ENCODE measurements at places on chromosomes 1 and 21.
A peak's percentile ranks its signal among the peaks of the same experiment; 100 is the strongest.

DNA sequence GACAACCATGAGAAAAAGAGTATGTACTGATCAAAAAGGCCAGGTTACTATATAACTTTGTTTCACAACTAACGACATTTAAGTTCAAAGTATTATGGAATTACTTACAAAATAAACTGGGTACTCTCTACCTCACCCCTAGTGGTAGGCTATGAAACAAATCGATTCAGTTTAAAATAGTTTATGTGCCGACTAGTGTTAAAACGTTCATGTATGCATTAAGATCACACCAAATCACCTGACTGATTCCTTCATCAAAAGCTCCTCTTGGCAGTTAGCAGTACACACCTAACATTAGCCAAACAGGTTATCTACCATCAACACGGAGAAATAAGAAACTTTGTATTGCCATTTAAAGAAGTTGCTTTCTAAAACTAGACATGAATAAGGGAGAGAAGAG lies 137.1 kb downstream of the AKT3 start:
- no peak for DNase-seq

- no peak for DNase-seq
These were observed 470.2 kb downstream of the CAMTA1 start for GRCh38 chr1:7255303-7256058.

DNA sequence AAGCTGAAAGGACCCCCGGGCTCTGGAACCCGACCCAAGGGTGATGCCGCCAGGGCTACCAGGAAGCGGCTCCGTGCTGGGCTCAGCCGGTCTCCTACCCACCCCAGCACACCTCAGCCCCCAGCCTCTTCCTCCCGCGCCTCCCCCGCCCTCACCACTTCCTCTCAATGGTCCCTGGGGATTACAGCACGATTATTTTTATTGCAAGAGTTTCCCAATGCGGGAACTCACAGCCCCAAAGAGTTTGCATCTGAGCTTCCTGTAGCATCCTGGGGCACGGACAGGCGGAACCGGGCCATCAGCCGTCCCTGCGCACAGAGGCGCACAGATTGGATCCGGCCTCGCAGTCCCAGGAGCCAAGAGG lies 8.7 kb upstream of the SLX9 start:
- DNase-seq, result no peak

GRCh38 chr1:169146576-169147214 lies 40.2 kb downstream of the ATP1B1 start:
- DNase-seq, result peak; percentile 35

- DNase-seq, result no peak
These were observed 714 bp upstream of the AKIRIN1 start for GRCh38 chr1:38990386-38990737.

- DNase-seq, result no peak
These were observed at the start of gene CHIA for GRCh38 chr1:111290630-111291029. TSS of gene CHIA (plus strand) at chr1:111290851. CDS start at chr1:111310468, 19,617 bp downstream.

- no peak for DNase-seq
These were observed 38.0 kb downstream of the CD58 start for GRCh38 chr1:116532671-116533428.

DNA sequence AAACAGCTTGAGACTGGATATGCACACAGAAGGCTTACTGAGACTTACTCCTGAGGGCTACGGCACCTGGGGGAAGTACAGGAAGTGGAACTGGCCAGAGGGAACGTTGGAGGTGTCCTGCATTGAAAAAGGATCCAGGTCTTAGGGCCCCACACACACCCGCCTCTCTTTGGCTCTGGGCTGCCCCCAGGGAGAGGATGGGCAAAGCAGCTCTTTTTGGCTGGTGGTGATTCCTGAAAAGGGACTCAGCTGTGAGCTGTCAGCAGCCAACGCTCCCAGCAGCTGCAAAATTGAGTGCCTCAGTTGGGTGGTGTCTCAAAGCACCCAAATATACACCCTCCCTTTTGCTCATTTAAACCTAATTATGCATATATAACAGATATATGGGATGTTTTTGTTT lies 213.2 kb downstream of the TNR start:
- DNase-seq, result no peak

DNA sequence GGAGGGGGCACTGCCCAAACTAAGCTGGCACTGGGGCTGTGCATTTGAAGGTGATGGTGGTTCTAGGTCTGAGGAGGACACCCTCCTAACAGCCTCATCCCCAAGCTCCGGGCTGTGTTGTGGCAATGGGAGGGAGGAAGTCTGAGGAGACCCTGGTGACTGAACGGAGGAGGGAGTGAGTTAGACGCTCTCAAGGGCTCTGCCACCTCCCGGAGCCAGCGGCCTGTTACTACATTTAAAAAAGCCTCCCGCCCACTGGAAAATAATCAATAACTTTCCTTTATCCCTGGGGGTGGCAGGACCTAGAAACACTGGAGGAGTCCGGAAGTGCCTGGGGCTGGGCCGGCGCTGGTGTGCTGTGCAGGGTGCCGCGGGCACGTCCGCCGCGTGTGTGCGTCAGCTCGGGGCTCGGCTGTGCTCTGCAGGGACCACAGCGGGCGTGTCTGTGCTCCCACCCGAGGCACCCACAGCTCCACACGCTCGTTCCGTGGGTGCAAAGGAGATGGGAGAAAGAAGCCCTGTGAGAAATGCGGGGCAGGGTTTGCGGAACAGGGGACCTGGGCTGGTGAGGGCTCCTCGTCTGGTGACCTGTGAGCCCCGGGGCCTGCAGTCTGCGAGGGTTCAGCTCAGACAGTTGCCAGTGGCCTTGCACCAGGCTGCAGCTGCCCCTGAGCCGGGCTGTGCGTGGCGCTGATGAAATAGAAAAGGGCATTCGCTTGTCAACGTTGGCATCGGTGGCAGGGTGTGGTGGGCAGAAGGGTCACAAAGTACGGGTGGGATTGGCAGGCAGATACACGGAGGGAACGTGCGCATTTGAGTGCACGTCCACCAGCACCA lies 5.3 kb downstream of the SAMD11 start:
- DNase-seq, result no peak

- no peak for DNase-seq
These were observed 73.4 kb upstream of the TTC34 start for GRCh38 chr1:2874607-2875480.

DNA sequence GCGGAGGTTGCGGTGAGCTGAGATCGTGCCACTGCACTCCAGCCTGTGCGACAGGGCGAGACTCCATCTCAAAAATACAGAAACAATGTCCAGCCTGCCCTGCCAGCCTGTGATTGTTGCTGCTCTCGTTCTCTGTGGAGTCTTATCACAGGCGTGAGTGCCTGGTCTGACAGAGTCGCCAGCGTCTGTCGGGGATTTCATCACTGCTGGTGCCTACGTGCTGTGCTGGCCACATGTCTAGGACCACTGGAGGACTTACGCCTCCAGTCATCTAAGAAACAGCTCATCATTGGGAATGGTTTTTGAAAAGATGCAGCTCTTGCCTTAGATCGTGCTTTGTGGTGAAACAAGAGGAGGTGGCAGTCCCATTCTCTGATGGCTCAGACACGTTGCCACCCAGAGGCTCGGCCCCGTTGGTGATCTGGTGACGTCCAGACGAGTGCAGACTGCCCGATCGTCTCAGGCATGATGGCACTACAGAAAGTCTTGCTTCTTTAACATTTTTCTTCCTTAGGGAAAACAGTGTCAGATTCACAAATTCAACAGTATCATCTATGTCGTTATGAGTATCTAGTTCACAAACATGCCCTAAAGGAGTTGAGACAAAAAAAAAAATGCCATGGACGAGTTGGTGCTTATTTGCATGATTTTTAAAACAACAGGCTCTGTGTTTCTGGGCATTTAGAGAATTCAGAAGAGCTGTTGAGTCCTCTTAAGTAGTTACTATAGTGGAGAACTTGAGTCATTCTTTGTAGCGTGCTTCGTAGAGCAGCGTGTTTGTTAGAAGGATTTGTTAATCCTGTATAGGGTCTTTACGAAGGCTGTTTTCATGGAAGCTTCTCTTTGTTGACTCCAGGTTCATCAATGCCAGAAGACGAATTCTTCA lies 47.5 kb downstream of the CBS start:
- no peak for DNase-seq

DNA sequence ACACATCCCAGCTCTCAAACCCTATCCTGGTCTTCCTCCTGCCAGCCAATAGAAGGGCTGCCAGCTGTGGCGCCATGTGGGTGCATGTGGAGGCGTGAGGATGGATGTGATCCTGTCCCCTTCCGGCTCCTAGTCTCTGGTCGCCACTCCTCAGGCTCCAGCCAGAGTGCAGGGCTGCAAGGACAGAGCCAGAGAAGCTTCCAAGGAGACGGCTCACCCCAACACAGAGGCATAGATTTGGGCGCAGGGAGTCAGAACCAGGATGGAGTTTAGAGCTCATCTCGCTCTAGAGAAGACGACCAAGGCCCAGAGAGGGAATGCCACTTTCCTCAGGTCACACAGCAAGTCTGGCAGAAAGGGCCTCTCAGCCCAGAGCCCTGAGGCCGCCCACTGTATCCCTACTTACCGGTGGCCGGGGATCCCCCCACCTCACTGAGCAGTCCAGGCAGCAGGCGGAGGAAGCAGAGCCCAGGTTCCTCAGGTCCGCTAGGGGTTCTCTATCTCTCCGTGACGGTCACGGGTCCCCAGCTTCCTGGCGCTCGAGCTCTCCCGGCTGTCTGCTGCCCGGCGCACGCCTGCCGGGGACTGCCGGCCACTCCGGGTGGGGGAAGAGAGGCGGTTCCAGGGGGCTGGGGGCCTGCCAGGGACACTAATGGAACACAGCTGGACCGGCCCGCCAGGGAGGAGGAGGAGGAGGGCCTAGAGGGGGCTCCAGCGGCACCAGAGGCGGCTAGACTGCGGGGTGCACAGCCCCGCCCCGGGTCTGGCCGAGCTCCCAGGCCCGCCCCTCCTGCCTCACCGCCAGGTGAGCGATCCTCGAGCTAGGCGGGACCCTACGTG lies at the start of gene COL16A1:
COL16A1 (minus strand) TSS at position 587 of the 840 bp plus-strand sequence. CDS start 1,824 bp downstream, outside the sequence.
- no peak for DNase-seq

- DNase-seq, result no peak
These were observed 841.9 kb downstream of the LTN1 start for GRCh38 chr21:28150778-28151177.

- DNase-seq, result no peak
These were observed 52.8 kb downstream of the C4BPA start for GRCh38 chr1:207156826-207157225.

Measured in retinal pigment epithelial cell (primary cell).